ENCODE measurements at places on chromosomes 5 and 9. TPM values are rescaled to one million over a fixed set of nuclear protein-coding genes. Genes with fewer than 3 reads are reported as not detected.
A peak's percentile ranks its signal among the peaks of the same experiment; 100 is the strongest.

GRCh38 chr9:116494815-116495634 lies 192.1 kb upstream of the TRIM32 start:
- H3K27me3 ChIP-seq = no peaks in the 10 kb centered on the region
- no peaks in the 10 kb centered on the region for H3K4me1 ChIP-seq
- H3K27ac ChIP-seq = no peak overlapping the region
- no peak for DNase-seq

DNA sequence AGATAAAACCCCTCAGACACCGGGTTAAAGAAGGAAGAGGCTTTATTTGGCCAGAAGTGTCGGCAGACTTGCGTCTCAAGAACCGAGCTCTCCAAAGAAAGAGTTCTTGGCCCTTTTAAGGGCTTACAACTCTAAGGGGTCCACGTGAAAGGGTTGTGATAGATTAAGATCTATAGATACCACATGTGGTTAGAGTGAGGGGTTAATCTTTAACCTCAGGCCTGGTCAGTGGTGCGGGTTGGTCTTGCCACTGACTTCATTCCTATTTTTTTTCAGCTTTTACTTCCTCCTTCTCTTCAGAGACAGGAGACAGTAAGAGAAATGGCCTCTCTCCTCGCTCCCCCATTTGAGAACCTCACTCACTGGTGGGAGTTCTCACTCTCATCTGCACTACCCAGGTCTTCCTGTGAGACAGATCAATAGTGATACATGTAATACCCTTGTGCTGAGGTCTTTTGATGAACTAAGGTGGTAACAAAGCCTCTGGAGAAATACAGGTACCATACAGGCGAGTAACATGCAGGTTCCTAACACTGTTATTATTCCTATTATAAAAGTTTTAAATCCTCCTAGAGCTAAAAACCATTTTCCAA lies 52.4 kb upstream of the COX7C start:
- H3K4me1 ChIP-seq = no peaks in the 10 kb centered on the region
- H3K36me3 ChIP-seq = no peaks in the 10 kb centered on the region
- H3K27me3 ChIP-seq = no peaks in the 10 kb centered on the region
- H3K27ac ChIP-seq = no peak overlapping the region
- no peak for DNase-seq

DNA sequence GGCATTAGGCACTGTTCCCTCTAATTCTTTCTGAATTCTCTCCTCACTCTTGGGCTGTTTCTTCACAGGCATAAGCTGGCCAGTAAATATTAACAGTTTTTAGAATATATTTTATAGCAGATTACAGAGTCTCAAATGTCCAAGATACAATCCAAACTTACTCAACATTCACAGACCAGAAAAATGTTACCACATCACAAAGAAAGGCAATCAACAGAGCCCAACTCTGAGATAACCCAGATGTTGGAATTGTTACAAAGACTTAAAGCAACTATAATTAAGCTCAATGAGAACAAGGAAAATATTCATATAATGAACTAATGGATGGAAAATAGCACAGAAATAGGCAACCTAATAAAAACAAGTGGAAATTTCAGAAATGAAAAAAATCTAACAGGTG lies 401.1 kb upstream of the RGMB start:
- H3K36me3 ChIP-seq = no peaks in the 10 kb centered on the region
- H3K4me3 ChIP-seq = no peak overlapping the region
- no peak for DNase-seq
- H3K27me3 ChIP-seq = no peaks in the 10 kb centered on the region
- no peak overlapping the region for H3K27ac ChIP-seq

DNA sequence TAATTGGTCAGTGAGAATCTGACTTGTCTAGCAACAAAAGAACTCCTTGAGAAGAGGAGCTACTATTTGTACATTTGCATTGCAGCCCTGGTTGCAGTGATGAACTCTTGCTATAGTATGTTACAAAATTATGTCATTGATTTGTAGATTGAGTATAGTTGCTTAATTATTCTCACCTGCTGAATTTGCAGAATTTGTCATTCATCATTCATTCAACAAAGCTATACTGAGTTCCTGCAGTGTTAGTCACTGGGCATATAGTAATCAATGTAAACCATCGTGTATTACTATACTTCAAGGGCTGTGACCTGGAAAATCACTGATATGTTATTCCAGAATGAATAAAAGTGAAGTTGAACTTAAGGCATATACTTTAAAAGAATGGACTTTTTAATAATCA lies 50.1 kb downstream of the SLC1A3 start:
- DNase-seq = no peak
- H3K4me1 ChIP-seq = peaks cover 67% of the 10 kb centered on the region
- H3K27me3 ChIP-seq = no peaks in the 10 kb centered on the region
- no peak overlapping the region for H3K4me3 ChIP-seq
- H3K27ac ChIP-seq = peak overlapping the region; percentile 85

Gene MEIKIN
- total RNA-seq = not detected

- no peaks in the 10 kb centered on the region for H3K27me3 ChIP-seq
- H3K4me1 ChIP-seq = peaks cover 21% of the 10 kb centered on the region
- H3K27ac ChIP-seq = peak overlapping the region; percentile 39
Observed at GRCh38 chr5:151745071-151745705, 13.2 kb downstream of the ATOX1 start.

Gene IL7R
- total RNA-seq = 0.29 TPM

Gene HNRNPAB
- total RNA-seq = 117 TPM

GRCh38 chr5:112142769-112143270 lies 276.3 kb downstream of the EPB41L4A start:
- H3K4me1 ChIP-seq = peaks cover 17% of the 10 kb centered on the region
- no peak overlapping the region for H3K4me3 ChIP-seq
- H3K36me3 ChIP-seq = no peaks in the 10 kb centered on the region
- no peak overlapping the region for H3K27ac ChIP-seq

GRCh38 chr5:72985719-72986118 lies 29.9 kb downstream of the FCHO2 start:
- DNase-seq = no peak
- H3K4me3 ChIP-seq = no peak overlapping the region
- peaks cover 2% of the 10 kb centered on the region for H3K36me3 ChIP-seq

Gene GABRB2
- 0.95 TPM for total RNA-seq

DNA sequence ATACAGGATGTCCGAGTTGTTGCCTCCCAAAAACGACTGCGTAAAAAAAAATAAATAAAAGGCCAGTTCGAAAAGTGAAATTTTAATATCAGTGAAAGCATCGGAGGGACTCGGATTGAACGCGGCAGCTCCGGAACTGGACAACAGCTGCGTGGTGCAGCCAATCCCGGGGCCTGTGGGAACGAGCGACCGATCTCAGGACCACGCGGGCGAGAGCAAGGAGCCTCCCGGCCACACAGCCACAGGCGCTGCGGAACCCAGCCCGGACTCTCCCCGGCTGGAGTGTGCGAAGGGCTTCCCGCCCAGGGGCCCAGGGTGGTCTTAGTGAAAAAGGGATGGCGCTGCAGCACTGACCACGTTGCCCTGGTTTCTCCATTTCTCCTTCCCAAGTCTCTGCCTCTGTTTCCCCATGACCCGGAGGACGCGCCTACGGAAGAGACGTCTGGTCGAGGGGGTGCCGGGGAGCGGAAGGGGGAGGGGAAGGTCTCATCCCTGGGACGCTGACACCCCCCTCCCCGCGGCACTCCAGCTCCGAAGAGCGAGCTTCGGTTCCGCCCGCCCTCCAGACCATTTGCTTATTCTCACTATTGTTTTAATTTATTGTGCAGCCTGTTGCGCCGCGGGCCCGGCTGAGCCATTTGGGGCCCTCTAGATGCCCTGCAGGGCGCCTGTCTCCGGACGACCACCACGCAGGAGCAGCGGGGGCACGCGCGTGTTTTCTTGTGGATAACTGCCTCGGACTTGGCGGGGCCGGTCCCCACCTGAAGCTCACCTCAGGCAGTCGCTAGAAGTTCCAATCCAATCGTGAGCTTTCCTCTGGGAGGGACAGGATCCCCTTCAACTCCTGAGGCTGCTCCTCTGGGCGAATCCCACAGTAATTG lies 303.0 kb downstream of the PARP8 start:
- peaks cover 71% of the 10 kb centered on the region for H3K27me3 ChIP-seq
- peaks cover 22% of the 10 kb centered on the region for H3K4me1 ChIP-seq
- no peaks in the 10 kb centered on the region for H3K36me3 ChIP-seq
- H3K4me3 ChIP-seq = peak overlapping the region; percentile 48

DNA sequence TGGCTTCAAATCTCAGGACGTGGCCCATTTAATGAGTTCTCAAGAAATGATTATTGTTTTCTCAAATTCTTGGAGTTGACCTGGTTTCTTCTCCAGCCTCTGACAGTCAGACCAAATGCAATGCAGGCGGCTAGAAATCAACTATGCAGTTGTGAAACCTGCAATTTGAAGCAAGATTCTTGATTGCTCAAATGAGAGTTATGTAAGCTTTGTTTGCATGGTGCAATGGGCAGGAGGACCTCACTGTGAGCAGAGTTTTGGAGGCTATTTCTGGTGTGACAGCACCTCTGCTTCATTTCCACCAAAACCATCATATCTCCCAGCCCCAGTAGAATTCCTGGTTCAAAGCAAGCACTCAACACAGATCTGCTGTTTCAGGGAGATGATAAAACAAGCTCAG lies 500.0 kb upstream of the KLF4 start:
- no peaks in the 10 kb centered on the region for H3K4me1 ChIP-seq
- peak; percentile 14 for DNase-seq
- no peaks in the 10 kb centered on the region for H3K27me3 ChIP-seq
- H3K36me3 ChIP-seq = no peaks in the 10 kb centered on the region
- no peak overlapping the region for H3K4me3 ChIP-seq

Gene NR2F1
- 0.55 TPM for total RNA-seq

Gene ARID3C
- total RNA-seq = not detected

Gene ORM2
- total RNA-seq = 6.3 TPM

- no peaks in the 10 kb centered on the region for H3K36me3 ChIP-seq
- H3K4me1 ChIP-seq = no peaks in the 10 kb centered on the region
- H3K4me3 ChIP-seq = no peak overlapping the region
- DNase-seq = no peak
- peak overlapping the region; percentile 58 for H3K27ac ChIP-seq
Observed at GRCh38 chr5:78533356-78533755, 115.2 kb downstream of the LHFPL2 start.

DNA sequence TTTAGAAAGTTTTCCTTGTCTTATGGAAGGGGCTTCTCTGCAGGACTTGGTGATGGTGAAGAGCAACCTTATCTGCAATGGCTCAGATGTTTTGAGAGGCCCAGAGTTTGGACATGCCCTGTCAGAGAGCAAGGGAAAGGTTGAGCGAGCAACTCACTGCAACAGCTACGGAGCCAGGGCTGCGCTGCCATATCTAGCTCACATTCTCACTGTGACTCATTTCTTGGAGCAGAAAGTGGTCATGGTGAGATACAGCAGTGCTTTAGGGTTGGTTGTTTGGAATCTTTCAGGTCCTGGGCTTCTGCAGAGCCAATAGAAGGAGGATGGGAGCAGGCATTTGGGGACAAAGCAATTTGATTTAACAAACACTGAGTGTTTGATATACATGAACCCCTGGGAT lies 12.3 kb downstream of the GLRA1 start:
- no peak overlapping the region for H3K4me3 ChIP-seq
- no peaks in the 10 kb centered on the region for H3K27me3 ChIP-seq
- no peak overlapping the region for H3K27ac ChIP-seq
- no peaks in the 10 kb centered on the region for H3K36me3 ChIP-seq
- DNase-seq = no peak

Gene INSYN2B
- not detected for total RNA-seq

DNA sequence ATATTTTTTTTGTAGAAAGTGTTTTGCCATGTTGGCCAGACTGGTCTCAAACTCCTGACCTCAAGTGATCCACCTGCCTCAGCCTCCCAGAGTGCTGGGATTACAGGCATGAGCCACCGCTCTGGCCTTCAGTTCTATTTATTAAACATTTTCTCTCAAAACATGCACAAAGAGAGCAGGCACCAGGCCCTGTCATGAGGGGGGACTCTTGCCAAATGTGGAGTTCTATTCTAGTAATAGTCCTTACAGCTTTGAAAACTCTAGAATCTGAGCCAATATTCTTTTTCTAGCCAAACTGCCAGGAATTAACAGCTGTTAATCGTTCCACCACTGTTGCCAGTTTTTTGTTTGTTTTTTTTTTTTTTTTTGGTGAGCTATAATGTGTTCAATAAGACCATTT lies 124.6 kb downstream of the TARS1 start:
- H3K27ac ChIP-seq = no peak overlapping the region
- no peaks in the 10 kb centered on the region for H3K27me3 ChIP-seq
- DNase-seq = peak; percentile 23
- no peak overlapping the region for H3K4me3 ChIP-seq

DNA sequence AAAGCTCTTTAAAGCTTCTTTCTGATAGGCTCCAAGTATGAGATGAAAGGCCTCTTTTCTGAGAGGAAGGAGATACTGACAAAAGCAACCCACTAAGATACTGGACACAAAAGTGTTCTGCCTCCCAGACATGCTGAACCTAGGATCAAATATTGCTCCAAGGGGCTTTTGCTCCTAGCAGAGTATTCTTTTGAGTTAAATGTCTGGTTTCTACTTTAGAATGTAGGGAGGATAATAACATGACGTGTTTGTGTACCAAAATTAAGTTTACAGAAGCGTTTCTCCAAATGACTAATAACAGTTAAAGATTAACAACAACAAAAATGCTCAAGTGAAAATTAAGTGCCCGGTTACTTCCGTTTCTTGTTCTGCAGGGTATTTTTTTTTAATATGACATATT lies 2293.3 kb upstream of the C9orf72 start:
- H3K4me3 ChIP-seq = no peak overlapping the region
- DNase-seq = no peak
- H3K36me3 ChIP-seq = no peaks in the 10 kb centered on the region
- no peak overlapping the region for H3K27ac ChIP-seq
- no peaks in the 10 kb centered on the region for H3K27me3 ChIP-seq

Gene HK3
- 2.2 TPM for total RNA-seq

DNA sequence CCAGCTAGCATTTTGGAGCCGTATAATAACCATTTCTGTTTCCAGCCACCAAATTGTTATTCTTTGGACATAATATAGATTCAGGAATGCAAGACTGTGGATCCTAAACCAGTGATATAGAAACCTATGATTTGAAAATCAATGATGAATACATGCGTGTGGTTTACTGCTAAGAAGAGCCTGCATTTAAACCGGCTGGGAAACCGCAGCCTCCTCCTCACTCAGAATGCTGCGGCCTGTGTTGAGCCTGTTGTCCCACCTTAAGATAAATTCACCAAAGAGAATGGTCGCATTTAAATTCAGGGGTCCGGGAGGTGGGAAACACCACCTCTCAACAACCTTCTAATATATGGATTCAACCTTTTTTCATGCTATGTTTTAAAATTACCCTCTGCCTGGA lies 148.0 kb downstream of the MEF2C start:
- H3K4me1 ChIP-seq = peaks cover 45% of the 10 kb centered on the region
- H3K27ac ChIP-seq = peak overlapping the region; percentile 67
- H3K36me3 ChIP-seq = no peaks in the 10 kb centered on the region

DNA sequence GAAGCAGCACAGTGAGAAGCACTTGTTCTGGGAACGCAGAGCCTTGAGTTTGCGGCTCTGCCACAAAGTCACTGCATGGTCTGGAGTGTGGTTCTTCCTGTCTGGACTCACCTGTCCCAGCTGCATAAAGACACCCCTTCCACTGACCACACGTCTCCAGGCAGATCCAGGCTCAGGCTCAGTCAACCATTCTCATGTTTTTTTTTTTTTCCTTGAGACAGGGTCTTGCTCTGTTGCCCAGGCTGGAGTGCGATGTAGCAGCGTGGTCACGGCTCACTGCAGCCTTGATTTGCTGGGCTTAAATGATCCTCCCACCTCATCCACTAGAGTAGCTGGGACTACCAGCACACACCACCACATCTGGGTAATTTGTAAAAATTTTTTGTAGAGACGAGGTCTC lies 102.9 kb upstream of the KLF4 start:
- H3K4me3 ChIP-seq = no peak overlapping the region
- no peaks in the 10 kb centered on the region for H3K4me1 ChIP-seq
- no peaks in the 10 kb centered on the region for H3K27me3 ChIP-seq
- H3K36me3 ChIP-seq = no peaks in the 10 kb centered on the region
